ENCODE measurements at places on chromosomes 16 and 17. TPM values are rescaled to one million over a fixed set of nuclear protein-coding genes. Genes with fewer than 3 reads are reported as not detected.

Gene TMIGD1
- not detected for polyA plus RNA-seq

Gene EMP2
- not detected for polyA plus RNA-seq

Gene ATP2A1
- polyA plus RNA-seq = not detected

Gene SLC22A31
- not detected for polyA plus RNA-seq

Gene CFAP97D1
- polyA plus RNA-seq = not detected

Measured in immature natural killer cell (primary cell).